Stimulated activated CD4-positive, alpha-beta T cell treated with anti-CD3 and anti-CD28 coated beads, TNF-alpha, amount 100 ng/mL, for 48 hours (primary cell): ENCODE measurements at places on chromosomes 3 and 15.

GRCh38 chr15:47376190-47376589 lies 341.1 kb upstream of the SEMA6D start:
- no peak for DNase-seq

- no peak for DNase-seq
Observed at GRCh38 chr3:193614430-193614829, 21.4 kb downstream of the OPA1 start.

DNA sequence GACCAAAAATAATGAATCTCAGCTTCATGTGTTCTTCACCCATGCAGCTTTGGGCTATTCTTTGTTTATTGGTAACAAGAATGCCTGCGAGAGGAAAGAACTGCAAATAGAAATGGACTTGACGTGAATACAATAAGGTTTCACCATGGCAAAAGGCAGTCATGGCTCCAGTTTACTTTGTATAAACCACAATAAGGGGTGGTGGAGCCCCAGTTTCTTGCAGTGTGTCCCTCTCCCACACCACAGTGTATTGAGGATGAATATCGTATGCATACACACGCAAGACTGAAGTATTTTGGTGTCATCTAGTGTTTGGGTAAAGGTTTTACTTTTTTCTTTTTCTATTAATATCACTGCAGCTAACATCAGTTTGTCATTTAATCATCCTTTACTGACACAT lies 159.7 kb upstream of the CNTN4 start:
- no peak for DNase-seq

DNA sequence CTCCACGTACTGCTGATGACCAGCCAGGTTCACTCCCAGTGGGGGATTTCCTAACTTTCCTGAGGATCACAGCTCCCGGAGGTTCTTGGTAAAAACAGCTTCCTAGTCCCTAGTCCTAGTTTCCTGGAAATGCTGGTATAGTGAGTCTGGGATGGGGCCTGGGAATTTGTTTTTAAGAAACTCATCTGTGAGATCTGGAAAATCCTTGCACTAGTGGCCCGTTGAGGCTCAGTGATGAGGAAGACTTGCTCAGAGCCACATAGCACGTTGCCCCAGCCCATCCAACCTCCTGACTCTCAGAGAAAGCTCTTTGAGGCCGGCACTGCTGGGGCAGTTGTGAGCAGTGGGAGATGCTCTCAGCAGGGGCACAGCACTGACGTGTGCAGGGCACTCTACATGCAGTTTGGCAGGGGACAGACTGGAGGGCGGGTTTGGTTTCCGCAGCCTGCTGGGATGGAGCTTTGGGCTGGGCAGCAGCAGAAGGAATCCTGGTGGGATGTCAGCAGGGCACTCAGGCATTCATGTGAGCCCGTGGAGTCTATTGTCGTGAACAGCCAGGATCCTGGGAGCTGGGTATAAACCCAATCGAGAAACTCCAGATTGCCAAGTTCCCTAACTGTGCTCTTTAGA lies 31.6 kb downstream of the SAXO2 start:
- no peak for DNase-seq

DNA sequence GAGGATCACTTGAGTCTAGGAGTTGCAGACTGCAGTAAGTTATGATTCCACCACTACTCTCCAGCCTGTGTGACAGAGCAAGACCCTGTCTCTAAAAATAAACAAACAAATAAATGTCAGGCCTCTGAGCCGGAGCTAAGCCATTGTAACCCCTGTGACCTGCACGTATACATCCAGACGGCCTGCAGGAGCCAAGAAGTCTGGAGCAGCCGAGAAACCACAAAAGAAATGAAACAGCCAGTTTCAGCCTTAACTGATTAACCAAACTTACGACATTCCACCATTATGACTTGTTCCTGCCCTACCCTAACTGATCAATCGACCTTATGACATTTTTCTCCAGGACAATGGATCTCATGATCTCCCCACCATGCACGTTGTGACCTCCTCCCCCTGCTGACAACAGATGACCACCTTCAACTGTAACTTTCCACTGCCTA lies 32.5 kb upstream of the ZKSCAN7 start:
- DNase-seq = no peak

DNA sequence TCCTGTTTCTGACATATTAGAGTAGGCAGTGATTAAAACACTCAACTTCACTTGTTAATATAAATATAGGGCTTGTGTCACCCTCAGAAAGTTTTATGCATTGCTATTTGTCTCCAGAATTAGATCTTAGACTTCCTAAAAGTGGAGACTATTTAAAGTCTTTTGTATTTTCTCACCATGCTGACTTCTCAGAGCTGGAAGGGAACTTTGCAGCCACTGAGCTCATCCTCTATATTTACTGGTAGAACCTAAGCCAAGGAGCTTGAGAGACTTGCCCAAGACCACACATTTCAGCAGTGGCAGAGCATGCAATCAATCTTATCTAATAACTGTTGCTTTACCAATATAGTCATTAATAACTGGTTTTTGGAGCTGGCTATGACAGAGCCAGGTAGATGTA lies 53.2 kb downstream of the STAC start:
- DNase-seq = no peak

- no peak for DNase-seq
Observed at GRCh38 chr3:102481050-102481449, 46.2 kb downstream of the ZPLD1 start.

DNA sequence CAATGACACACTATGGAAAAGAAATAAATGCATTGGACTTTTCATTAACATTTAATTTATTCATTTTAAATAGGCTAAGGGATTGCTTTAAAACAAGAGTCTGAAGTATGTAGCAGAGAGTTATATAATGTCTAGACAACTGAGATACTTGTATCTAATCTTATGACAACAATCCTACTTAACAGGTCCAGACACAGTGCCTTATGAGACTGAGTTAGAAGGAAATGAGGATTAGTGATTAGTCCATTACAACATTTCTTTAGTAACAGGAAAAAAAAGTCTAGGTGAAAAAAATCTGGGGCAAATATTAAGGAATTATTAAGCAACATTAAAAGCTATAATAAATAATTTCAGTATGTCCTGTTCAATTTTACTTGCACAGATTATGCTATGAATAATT lies 140.6 kb downstream of the MEIS2 start:
- DNase-seq = no peak

DNA sequence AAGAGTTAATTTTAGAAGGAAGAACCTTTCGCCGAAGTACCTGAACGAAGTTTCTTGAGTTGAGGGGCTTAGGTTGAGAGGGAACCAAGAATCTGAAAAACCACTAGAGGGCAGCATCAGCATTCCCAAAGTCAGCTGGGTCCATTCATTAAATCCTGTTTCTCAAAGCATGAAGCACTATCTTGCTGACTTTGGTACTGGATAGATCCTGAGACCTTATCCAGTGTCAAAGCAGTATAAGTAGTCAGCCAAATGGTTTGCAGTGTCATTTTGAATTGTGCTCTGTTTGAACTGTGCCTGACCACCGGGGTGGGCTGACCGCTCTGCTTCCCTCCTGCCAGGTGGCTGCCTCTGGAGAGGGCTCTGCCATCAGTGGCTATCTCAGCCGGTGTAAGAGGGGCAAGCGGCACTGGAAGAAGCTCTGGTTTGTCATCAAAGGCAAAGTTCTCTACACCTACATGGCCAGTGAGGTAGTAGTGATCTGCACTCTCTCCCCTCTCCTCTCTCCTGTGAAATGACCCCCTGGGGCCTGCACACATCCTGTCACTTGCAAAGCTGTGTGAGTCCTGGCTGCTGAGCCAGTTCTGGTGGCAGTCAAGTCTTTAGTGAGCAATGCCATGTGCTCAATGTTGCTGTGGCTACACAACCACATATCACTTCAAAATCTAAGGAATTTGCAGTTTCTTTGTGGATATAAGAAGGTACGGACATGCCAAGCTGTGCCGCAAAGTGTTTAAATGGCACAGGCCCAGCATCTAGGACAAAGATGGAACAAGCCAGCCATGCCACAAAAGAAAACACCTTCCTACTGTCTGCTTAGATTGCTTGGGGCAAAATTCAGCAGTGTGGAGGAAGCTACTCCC lies 21.4 kb upstream of the NR2C2 start:
- DNase-seq = no peak

GRCh38 chr15:97995881-97996603 lies 35.5 kb downstream of the ARRDC4 start:
- no peak for DNase-seq

GRCh38 chr3:27559835-27560234 lies 75.7 kb upstream of the SLC4A7 start:
- no peak for DNase-seq

DNA sequence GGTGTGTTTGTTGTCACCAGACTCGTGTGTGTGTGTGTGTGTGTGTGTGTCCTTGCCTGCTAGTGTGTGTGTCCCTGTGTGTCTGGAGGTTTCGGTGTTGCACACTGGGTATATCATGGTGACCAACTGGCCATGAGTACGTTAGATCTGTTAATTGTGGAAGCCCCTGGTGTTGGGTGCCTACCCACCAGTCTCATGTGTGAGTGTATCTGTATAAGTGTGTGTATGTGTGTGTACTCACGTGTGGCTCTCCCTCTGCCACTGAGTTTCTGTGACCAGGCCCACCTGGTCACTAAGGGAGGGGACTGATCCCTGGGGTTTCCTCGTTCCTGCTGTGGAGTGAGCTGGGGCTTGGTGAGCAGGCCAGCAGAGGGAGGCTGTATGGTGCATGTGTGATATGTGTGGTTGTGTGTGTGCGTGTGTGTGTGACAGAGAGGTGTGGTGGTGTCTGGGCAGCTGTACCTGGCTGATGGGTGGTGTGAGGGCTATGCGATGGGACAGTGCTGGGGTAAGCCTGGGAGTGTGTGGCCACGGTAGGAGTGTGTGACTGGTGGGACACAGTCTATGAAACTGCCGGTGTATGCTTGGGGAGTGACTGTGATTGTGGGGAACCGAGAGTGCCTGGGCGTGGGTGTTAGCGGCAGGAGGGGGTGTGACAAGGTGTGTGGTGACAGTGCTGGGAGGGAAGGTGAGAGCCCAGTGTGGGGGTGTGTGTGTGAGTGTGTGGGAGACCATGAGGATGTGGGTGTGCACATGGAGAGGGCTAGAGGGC lies 1.8 kb downstream of the PRKCD start:
- DNase-seq = no peak

DNA sequence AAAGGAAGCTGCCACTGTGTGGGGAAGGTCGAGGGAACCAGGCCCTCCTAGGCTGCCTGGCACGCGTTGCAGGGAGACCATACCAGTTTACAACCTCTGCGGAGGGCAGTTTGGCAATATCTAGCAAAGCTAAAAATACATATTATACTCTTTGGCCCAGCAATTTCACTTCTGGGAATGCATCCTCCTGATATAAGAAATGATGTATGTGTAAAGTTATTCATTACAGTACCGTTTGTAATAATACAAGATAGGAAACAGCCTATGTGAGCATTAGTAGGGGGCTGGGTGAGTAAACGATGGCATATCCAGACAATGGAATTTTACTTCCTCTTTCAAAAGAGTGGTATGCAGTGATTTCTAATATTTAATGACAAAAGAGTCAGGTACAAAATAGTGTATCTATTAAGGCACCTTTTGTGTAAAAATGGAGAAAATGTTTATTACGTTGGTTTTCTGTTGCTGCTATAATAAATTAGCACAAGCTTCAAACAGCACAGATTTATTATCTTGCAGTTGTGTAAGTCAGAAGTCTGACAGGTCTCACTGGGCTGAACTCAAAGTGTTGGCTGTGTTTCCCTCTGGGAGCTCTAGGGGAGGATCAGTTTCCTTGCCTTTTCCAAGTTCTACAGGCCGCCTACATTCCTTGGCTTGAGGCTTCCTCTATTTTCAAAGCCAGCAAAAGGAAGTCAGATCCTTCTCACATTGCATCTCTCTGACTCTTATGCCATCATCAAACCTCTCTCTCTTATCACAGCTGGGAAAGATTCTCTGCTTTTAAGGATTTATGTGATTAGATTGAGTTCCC lies 9.0 kb downstream of the APOD start:
- DNase-seq = no peak
